ENCODE measurements at places on chromosomes 2 and 18.
A peak's percentile ranks its signal among the peaks of the same experiment; 100 is the strongest.

- DNase-seq: no peak
Measured at GRCh38 chr2:176088048-176088936, 4.2 kb upstream of the HOXD13 start.

DNA sequence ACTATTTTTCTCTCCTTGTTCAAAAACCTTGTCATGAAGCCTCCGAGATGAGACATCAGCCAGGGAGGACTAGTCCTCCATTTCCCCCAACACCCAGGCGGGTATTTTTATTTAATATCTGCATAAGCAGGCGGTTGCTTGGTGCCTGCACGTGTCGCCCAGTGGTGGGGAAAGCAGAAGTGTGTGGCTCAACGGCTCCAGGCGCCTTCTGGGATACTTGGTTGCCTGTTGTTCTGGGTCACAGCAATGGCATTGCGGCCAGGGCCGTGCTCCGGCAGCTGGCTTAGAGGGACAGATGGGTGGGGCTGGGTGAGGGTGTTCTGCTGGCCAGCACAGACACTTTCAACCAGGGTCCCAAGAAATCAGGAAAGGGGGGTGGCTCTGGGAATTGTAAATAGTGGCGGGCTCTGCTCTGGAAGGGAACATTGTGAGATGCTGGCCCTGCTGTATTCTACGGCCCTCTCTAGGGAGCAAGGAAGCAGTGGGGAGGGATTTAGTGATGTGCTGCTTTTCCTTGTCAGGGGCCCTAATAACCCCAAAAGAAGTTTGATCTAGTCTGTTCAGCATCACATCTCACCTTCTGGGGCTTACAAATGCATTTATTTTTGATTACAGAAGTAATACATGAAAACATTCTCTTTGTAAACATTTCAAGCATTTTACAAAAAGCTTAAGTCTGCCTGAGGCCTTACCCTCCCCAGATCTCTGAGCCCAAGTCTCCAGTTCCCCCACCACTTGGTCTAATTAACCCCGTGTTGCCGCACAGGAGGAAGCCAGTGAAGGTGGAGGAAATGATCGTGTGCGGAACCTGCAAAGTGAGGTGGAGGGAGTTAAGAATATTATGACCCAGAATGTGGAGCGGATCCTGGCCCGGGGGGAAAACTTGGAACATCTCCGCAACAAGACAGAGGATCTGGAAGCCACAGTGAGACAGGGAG lies 1.1 kb downstream of the VAMP8 start:
- DNase-seq: no peak

DNA sequence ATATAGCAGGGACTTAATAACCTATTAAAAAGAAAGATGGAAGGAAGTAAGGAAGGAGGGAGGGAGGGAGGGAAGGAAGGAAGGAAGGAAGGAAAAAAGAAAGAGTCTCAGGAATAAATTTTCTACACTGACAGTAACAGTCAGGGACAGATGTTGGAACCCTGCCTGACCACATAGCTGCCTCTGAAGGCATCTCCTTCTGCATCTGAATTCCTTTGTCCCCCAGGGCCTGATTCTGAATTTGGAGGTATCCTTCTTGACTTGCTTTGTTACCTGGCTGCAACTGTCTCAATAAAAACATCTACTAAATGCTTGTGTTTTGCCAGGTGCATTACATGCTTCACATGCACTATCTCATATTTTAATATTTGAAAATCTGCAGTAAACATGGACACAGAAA lies 17.4 kb upstream of the LRATD1 start:
- no peak for DNase-seq

GRCh38 chr18:67092141-67092540 lies 424.4 kb downstream of the DSEL start:
- no peak for DNase-seq

- DNase-seq: no peak
Measured at GRCh38 chr2:80026040-80026729, 278.4 kb downstream of the LRRTM1 start.

DNA sequence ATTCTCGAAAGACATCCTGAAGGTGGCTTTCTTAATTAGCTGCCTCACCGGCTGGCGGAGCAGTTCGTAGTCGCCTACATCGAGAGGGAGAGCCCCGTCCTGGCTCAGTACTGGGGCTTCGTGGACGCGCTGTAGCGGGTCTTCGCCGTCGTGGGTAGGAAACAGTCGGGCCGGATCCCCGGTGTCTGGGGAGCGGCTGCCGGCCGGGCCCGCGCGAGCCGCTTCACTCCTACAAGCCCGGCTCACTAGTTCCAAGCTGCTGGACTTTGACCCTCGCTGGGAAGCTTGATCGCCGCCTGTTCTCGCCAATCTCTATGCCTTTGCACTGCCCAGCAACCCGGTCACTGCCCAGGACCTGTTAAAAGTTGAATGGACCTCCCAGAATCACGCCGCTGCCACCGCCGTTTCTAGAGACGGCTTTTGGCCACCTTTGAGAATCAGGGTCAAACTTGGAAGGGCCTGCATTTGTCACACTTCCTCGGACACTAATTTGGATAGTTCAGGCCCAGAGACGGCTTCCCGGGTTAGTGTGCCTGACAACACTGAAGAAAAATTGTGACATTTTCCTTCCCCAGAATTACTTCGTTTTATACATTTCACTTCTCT lies 41.4 kb upstream of the AKAIN1 start:
- DNase-seq: no peak

DNA sequence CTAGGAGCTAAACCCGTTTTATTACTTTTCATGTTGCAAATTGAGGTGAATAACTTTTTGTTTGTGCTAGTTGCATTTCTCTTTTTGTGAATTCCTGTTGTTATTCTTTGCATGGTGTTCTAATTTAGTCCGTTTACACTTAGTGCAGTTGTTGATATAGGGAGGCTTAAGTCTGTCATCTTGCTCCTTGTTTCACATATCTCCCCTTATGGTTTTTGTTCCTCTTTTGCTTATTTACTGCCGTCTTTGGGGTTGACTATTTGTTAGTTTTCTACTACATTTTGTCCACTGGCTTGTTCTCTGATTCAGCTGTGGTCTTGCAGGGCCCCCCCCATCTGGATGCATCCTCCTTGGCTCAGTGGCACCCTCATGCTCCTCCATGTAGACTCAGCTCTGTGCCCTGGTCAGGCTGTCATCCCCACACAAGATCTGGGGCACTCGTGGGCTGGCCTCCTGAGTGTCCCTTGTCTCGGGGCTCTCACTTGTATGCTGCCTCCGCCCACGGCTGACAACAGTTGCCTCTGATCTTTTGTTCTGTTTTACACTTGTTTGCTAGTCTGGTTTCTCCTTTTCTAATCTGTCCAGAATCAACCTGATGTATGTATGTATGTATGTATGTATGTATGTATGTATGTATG lies 42.9 kb upstream of the ASB1 start:
- no peak for DNase-seq

DNA sequence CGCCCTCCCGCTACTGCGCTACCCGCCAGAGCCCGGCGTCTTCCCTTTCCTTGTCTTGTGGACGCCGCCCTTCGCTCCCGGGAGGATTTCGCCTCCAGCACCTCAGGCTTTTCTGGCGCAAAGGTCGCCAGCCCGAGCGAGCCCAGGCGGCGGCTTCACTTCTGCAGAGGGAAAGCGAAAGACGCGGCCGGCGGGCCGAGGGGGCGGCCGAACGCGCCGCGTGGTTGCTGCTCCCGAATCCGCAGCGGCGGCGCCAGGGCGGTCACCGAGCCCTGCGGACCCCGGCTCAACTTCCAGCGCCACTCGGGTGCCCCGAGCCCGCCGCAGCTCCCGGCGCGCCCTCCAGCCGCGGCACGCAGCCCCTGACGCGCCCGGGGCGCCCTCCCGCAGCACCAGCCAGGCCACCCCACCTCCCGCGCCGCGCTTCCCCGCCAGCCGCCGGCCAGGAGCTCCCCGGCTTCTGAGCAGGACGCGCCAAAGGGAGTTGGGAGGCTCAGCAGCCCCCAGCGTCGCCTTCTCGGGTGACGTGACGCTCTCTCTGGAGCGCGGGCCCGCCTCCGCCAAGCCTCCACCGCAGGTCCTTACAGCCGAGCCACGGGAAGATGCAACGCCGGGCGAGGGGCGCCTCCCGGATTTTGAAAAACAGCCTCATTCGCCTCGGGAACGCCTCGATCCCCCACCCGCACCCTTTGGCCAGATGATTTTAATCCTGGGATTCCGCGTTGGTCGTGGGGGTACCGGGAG lies 84.9 kb upstream of the EPB41L3 start:
- DNase-seq: no peak

DNA sequence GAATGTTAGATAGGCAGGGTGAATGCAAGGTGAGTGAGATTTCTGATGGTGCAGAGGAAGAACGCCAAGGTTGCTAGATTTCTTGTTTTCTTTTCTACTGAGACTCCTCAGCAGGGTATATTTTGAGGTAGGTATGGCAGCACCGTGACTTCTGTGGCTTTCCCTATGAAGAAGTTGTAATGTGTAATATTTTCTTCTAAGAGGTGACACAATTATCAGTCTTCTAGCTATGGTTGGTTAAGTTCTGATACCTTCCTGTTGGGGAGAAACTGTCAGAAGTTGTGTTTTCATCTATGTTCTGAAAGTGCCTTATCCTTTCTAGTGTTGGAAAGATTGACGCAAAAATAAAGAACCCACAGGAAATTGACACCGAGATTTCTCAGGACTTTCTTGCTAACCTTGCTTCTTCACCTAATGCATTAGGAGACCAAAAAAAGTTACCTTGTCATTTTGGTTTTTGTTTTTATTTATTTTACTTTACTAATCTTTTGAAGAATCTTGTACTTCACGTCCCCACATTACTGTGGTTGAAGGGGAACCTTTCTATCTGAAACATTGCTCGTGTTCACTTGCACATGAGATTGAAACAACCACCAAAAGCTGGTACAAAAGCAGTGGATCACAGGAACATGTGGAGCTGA lies 11.9 kb downstream of the IL18R1 start:
- no peak for DNase-seq

DNA sequence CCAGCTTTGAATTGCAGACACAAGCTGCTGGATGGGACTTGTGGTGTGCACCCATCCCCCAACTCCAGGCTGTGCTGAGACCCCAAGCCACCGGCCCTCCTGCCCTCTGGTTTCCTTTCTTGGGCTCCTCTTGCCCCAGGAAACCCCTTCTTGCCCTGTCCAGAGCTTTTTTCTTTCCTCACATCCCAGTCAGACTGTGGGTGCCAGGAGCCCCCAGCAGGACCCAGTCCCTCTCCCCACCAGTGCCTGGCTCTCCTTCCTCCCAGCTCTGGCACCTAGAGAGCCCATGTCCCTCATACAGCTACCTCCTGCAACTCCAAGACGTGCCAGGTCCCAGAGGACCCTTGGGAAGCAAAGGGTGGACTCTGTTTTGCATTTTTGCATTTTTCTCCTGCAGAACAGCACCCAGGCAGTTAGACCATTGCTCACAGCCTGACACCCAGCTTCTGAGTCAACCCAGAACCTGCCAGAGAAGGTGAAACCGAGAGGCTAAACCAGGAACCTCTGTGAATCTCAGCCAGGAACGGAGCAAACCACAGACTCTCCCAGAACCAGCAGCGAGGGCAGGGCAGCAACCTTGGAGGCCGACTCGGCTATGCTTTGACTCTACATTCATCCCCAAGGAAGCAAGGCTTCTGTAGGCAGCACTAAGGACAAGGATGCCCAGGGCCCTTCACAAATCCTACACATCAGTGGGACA lies 221.1 kb downstream of the ANAPC1 start:
- DNase-seq: peak; percentile 43

DNA sequence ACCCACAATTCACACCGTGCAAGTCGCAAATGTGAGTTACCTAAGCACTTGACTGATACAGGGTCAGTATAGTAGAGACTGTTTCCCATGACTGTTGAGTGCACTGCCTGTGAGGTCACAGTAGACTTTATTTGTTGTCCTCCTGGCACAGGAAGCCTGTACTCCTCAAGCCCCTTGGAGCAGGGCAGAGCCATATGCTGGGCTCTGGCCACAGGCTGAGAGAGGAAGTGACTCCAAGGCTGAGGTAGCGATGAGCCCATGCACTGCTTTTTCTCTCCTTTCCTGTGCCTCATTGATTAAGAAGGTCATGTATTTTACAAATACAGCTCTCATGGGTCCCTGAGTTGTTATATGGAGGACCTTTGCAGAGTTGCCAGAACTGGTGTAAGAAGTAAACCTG lies 287.7 kb downstream of the SRBD1 start:
- no peak for DNase-seq

GRCh38 chr2:220682616-220683015 lies 889.5 kb downstream of the EPHA4 start:
- no peak for DNase-seq

DNA sequence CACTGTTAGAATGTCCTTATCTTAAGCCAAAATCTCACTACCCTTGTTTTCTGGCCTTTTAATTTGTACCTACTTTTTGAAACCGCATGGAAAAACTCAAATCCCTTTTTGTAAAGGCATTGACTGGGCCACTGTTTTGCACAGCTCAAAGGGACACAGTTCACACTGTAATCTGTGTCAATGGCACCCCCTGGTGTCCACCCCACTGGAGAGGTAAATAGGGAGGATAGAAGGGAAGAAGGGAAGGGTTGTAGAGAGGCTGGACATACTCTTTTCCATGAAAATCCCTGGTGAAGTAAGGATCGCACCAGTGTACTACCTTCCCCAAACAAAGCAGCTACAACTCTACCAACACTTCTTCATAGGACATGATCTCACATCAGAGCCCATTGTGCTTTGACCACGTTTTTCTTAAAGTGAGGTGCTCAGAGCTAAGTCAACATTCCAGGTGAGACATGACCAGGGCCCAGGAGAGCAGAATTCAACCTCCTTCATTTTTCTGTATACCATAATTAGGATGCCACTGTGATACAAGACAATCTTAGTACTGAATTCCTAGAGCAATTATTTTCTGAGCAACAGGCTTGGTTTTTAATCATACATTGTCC lies 92.4 kb upstream of the RMDN2 start:
- DNase-seq: peak; percentile 49

- DNase-seq: no peak
Measured at GRCh38 chr2:196163285-196163684, 8.1 kb downstream of the STK17B start.

GRCh38 chr2:192328297-192328696 lies 133.6 kb upstream of the TMEFF2 start:
- DNase-seq: no peak

GRCh38 chr18:649341-649740 lies 8.1 kb upstream of the TYMS start:
- no peak for DNase-seq
